Activated CD4-positive, alpha-beta T cell treated with anti-CD3 and anti-CD28 coated beads for 1 hour (primary cell): ENCODE measurements at places on chromosomes 5 and 9.

DNA sequence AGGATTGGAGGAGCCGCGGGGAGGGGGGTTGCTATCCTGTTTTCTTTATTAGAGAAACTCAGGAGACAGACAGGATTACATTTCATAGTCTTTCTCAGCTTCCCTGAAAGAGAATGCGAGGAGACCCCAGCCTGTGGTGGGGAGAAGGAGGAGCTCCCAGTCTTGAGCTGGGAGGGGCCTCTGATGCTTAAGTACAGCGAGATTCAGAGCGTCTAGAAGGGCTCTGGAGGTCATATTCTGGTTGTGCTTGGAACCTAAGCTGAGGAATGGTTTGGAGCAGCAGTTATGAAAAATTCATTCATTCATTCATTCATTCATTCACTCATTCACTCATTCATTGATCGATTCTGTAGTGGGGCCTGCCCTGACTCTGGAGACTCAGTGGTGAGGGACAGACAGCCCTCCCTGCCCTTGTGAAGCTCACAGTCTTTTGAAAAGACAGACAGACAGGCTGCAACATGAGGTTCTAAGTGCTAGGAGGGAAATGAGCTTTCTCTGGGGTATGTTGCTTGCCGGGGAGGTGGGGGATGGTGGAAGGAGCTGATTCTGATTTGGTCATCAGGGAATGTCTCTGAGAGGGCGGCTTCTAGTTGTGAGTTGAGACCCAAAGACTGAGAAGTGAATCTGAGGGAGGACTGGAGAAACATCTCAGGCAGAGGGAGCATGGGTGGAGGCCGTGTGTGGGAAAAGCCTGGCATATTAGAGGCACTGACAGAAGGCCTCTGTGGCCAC, 2.5 kb upstream of the SPRY4 start:
- no peak for DNase-seq

GRCh38 chr5:122152266-122152900, 23.0 kb downstream of the ZNF474 start:
- DNase-seq = no peak

- DNase-seq = no peak
These were observed 249.6 kb downstream of the NSG2 start for GRCh38 chr5:174294891-174295620.

- DNase-seq = no peak
These were observed 47.9 kb upstream of the FKTN start for GRCh38 chr9:105510024-105510423.

GRCh38 chr9:104589626-104590025, 9.6 kb downstream of the OR13C5 start:
- DNase-seq = no peak

GRCh38 chr9:132885720-132886333, 7.1 kb downstream of the SPACA9 start:
- DNase-seq = no peak

DNA sequence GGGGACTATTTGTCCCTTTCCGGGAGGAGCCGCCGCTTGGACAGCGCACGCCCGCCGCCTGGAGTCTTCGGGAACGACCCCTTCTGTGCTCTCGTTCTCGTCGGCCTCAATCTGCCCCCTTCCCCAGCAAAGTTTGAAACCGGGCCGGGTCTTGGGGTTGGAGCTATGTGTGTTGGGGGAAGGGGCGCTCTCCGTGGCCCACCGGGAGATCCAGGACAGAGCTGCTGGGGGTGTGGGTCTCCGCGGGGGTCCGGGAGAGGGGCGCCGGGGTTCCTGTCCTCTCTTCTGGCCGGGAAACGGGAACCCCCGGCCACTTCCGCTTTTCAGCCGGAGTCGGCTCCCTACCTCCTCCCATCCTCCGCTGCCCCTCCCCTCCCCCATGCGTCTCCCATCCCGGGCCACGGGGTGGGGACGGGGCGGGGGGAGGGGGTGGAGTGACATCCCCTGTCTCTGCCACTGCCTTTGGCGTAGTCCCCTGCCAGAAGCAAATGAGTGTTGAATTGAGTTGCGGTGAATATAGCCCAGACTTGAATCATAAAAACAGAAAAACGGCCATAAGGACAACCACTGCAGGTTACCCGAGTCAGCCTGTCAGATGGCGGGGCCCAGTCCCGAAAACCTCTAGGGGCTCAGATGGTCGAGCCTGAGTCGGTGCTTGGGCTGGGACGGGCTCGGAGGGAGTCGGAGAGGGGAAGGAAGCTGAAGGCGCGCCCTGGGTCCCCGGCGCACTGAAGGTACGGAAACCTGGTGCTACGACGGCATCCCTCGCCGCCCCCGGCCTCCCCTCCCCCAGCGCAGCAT, 1.1 kb downstream of the CPLX2 start:
- DNase-seq = no peak

DNA sequence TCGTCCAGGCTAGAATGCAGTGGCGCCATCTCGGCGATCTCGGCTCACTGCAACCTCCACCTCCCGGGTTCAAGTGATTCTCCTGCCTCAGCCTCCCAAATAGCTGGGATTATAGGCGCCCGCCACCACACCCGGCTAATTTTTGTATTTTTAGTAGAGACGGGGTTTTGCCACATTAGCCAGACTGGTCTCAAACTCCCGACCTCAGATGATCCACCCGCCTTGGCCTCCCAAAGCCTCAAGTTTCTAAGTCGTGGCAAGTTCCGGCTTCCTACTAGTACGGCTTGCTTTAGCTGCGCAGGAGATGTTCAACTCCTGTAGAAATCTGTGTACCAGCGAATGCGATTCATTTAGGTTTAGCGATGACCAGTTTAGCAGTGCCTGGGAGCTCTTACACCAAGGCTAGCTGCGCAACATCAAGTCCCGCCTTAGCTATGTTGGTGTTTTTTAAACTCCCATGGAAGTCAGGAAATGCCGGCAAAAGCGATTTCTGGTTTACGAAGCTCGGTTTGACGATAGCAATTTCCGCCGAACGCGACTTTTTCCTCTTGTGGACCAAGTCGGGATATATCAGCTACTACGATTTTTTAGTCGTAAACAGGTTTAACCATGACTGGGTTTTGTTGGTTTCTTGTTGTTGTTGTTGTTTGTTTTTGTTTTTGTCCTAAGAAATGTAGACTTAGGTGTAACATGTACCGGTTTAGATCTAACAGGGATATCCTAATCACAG, 46.4 kb downstream of the ANXA2R start:
- peak; percentile 41 for DNase-seq

- no peak for DNase-seq
These were observed 187.6 kb downstream of the GABBR2 start for GRCh38 chr9:98521141-98521540.

DNA sequence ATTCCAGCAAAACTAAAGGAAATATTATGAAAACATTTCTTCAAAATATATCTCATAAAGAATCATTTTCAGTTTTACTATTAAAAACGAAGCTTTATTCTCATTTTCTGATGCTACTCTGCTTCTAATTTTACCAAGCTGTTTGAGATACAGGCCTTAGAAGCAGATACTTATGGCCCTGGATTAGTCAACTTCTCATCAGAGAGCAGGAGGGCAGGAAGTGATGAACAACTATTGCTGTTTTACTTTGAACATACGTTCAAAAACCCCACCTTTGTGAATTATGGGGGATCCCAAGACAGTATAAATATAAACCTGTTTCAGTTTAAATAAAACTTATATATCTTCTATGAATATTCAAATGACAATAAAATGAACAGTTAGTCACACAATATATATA, 16.0 kb downstream of the MPDZ start:
- no peak for DNase-seq

- no peak for DNase-seq
These were observed 1.9 kb downstream of the OCLN start for GRCh38 chr5:69494452-69494851.

DNA sequence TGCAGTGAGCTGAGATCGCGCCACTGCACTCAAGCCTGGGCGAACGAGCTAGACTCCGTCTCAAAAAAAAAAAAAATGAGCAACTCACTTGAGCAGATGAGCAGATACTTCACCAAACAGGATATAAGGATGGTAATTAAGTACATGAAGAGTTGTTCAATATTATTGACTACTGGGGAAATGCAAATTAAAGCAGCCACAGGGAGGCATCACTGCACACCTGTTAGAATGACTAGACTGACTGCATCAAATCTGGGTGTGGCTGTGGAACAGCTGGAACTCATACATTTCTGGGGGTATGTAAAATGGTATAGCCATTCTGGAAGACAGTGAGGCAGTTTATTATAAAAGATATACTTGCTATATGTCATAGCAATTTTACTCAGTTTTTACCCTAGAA, 93.0 kb downstream of the WNK2 start:
- no peak for DNase-seq

GRCh38 chr5:124239572-124239971, 506.9 kb downstream of the ZNF608 start:
- no peak for DNase-seq

DNA sequence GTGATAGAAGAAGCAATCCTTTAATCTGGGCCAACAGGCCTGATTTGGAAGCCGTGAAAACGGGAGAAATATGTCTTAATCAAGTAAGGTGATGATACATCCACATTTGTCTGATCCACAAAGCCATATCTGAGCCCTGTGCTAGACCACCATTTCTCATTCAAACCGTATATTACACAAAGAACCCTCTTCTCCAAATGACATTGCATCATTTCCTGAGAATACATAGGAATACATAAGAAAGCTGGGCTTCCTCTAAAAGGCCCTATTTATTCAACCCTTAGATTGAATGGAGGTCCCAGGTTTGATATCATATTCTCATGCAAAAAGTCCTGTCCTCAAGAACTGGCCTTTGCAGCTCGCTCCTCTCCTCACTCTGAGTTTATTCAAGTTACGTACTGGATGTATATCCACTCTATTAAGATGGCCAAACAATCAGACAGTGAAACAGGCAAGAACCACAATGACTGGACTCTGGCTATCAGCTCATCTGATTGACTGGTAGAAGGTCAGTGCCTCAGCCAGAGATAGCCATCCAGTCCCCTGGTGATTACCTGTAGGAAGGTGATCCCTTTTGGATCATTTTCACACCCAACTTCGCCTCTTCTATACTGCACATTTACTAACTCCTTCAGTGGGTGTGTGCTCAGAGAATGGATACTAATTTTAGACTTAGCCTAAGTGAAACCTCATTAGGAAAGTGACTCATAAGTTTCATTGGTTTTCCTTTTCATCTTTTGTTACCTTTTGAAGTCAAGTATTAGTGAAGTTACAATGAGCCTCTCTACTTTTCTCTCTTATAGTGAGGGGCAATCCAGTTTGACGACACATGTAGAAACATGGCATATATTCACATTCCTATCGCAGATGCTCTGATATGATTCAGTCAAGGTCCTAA, 167.6 kb upstream of the WWC1 start:
- DNase-seq = no peak

DNA sequence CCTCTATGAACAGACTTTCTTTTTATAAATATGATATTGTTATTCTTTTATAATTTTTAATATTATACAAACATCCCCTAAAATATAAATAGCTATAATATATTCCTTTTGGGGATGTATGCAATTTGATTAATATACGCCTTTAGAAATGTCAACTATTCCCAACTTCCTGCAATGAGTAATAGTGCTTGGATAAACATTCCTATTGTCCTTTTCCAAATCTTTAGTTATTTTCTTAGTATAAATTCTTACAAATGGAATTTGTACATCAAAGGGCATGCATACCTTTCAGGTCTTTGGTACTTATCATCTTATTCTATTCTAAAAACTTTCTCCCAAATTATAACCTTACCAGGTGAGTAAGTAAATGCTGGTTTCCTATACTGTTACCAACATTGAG, 6.2 kb downstream of the NLN start:
- DNase-seq = no peak

GRCh38 chr5:38780316-38780715, 65.5 kb upstream of the OSMR start:
- no peak for DNase-seq

DNA sequence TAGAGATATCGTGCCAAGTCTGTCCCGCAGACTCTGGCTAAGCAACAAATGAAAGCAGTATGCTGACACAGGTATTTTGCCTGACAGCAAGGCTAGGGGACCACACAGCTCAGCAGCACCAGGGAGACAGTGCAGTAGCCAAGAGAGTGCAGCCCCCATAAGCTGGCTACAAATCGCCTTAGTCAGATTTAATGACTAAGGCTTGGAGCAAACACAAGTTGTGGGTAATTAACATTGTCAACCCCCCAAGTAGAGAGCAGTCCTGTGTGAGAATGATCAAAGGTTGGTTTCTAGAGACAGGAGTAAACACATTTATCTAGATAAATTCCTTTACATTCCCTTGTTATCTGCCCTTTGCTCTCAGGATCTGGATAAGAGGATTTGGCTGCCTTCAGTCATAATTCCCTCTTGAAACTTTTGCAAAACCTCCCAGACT, 1434.5 kb upstream of the CDH6 start:
- DNase-seq = no peak

DNA sequence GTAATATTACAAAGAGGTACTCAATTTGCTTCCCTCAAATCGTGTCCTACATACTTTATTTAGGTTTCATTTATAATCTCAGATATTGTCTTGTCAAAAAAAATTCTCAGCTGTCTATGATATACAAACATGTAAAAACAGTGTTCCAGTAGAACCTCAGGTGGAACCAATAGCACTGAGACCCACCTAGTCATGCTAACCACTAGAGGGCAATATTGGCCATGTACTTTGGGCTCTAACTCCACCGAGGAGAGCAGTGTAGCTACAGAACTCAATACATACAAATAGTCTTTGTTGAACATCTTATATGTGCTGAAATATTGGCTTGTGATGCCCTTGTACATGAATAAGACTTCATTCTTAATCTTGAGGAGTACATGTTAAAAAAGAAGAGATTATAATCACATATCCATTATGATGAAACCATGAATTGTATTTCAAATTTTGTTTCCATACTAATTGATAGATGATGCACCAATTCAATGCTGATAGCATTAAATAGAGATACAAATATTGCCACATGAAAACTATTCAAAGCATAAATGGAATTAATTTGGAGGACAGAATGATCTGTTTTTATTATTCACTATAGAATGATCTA, 71.2 kb upstream of the CNTLN start:
- DNase-seq = no peak

- no peak for DNase-seq
These were observed 1.2 kb downstream of the CDC14B start for GRCh38 chr9:96618209-96619123.

- DNase-seq = no peak
These were observed 7.5 kb downstream of the NMUR2 start for GRCh38 chr5:152397581-152397980.

DNA sequence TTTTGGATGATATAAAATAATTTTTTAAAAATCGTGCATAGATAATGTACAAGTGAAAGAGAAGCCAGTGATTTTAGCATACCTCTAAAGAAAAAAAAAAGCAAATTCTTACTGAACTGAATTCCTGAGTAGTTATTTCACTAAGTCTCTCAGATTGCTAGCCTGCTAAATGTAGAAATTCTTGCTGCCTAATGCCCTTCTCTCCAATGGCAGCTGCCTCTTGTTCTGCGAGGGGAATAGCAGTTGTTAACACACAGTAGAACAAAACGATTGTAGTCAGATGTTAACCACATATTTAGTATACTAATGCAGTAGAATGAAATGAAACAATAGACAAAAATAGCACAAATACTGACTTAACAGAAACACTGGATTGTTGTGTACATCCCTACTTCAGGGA, 26.8 kb downstream of the SMAD5 start:
- DNase-seq = no peak

DNA sequence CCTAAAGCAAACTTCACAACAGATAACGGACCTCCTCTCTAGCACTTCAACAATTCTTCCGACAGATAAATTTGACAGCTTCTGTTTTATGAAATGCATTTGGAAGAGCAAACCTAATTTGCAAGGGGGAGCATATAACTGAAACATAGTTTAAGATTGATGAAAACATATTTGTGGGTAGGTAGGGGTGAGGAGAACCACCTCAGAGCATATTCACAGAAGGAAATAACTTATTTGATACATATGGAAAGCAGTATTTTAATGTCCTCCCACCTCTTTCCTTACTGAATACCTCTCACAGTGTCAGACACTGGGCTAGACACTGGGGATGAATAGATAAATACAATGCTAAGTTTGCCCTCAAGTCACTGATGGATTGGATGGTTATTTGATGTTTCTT, 384.8 kb downstream of the MAT2B start:
- DNase-seq = no peak
